Endothelial cell (in vitro differentiated cells): ENCODE measurements at places on chromosomes 1 and 21.

GRCh38 chr1:54371942-54372275 lies 34.3 kb downstream of the SSBP3 start:
- no peak for DNase-seq

GRCh38 chr1:18955131-18955440 lies 1.4 kb downstream of the IFFO2 start:
- no peak for DNase-seq

- DNase-seq = no peak
These were observed 17.6 kb downstream of the OLFML2B start for GRCh38 chr1:162006081-162006480.

DNA sequence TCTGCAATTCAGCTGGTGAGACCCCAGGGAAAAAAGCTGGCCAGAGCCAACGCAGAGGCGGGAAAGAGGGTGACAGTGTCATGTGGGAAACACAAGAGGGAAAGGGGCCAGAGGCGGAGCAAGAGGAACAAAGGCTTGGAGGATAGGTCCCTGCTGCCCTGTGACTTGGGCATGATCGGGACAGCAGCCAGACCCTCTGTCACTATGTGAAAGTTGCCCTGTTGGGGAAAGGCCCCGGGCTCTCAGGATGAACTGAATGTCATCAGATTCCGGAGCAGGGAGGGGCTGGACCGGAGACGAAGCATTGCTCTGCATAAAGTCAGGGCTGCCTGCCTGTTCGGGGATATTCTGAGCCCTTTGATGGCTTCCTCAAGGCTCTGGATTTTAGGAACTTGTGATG lies 5.7 kb upstream of the ELF3 start:
- no peak for DNase-seq

DNA sequence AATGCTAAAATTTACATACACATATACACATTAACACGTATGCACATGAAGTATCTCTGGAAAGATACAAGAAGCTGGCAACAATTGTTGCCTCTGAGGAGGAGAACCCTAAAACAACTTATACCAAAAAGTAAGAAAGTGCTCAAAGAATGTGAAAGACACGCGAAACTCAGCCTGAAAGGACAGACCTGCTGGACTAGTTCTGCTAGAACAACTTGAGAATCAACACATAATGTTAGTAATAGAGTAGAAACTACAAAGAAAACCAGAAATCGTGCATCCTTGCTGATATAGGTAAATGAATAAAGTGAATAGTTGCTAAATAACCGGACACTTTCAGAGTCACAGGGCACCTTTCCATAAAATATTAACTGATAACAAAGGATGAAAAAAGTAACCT lies 242.5 kb downstream of the RERE start:
- DNase-seq = no peak
